ENCODE measurements at places on chromosomes 1 and 21.

GRCh38 chr21:28548291-28548690, 444.4 kb downstream of the LTN1 start:
- DNase-seq, result no peak

DNA sequence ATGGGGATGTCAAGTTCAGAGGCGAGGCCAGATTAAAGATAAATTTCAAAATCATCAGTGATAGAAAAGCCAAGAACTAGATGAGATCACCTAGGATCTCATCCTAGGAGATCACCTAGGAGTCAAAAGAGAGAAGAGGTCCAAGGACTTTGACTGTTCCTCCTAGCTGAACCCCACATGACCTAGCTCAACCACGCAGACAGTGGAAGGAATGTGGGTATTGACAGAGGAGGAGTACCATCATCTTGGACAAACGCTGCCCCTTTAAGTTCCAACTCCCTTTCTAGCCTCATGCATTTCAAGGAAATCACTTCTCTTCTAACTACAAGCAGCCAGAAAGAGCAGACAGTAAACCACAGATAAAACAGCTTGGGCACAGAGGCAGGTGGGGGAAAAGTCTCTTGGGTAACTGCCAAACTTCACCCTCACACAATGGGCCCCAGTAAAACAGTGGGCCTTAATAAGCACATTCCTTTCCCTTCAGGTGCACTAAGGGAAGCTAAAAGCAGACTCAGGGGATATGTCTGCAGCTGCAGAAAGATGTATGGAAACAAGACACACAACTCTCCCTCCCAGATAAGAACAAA, 12.5 kb upstream of the FAM76A start:
- no peak for DNase-seq

DNA sequence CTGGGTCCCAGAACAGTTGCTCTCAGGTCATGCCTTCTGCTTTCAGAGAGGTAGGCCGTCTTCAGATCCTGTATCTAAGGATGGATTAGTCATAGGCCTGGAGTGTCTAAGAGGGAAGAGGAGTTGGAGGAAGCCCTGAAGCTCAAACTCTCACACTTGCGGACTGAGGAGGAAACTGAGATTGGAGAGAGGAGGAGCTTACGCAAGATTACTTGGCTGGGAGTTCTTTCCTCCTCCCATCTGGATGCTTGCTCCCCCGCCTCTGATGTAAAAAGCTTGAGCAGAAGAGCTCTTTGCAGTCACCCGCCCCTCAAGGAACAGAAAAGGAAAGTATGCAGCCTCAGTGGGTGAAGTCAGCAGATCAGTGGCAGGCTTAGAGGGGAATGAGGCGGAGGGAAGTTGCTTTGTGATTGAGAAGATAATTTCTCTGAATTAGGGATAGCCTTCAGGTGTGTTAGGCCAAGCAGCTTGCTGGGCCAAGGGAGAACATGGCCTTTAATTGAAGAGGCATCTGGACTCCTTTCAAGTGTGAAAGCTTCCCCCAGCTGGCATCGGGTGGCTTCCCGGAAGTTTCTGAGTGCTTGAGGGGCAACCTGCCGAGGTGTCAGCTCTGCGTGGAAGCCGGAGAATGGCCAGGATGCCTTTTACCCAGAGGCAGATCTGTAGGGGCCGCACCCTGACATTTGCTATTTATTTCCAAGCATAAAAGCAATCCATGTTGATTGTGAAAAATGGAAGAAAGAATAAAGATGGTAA, 6.6 kb downstream of the ADORA1 start:
- no peak for DNase-seq

DNA sequence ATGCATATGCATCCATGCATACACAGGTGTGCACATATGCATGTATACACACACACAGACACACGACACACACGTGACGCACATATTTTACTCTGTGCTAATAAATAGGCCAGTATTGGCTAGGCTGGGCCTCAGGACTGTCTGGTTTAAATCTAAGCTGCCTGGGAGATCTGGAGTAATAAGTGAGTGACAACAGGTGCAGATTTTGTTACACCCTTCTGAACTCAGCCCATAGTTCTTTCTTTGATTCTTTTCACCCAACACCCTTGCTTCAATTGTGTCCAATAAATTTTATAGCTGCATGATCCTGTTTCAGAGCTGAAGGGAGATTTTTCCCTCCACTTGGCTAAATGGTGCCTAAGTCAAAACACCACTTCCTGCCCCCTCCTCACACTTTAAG, 132.8 kb downstream of the FGGY start:
- DNase-seq, result no peak

DNA sequence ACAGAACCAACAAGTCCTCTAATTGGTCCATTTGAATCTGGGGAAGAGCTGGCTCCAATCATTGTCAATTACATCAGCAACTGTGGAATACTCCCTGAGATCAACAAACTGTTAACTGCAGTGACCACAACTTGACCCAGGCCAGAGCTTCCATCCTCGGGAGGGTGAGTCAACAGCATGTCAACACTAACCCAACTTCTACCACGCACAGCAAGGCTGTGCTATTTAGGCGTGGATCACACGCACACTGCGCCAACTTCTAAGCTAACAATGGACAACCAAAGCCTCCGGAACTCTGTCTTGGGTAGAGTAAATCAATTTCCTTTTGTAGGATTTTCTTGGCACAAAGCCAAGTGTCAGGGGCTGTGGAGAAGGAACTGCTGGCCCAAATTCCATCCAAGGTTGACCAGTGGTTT, 30.4 kb downstream of the APP start:
- DNase-seq, result no peak

DNA sequence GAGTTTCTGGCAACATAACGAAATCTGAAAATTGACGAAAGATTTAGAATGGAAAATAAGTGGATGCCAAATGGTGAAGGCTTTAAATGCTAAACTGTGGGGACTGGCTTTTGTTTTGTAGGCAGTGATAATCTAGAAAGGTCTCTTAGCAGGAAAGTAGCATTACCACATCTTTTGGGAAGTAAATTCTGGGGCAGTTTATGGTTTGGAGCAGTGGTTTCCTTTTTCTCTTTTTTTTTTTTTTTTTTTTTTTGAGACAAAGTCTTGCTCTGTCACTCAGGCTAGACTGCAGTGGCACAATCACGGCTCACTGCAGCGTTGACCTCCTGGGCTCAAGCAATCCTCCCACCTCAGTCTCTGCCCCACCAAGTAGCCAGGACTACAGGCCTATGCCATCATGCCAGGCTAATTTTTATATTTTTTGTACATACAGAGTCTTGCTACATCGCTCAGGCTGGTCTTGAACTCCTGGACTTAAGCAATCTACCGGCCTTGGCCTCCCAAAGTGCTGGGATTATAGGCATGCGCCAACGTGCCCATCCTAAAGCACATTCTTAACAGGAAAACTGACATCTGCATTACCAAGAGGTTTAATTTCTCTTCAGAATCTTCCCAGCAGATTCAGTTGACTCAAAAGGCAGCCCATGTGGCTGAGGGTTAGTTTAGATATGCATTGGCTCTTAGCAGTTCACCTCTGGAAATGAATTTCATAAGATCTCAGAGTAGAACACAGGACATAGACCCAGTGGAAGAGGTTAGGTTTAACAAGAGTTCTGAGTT, 32.9 kb downstream of the C21orf91 start:
- no peak for DNase-seq

DNA sequence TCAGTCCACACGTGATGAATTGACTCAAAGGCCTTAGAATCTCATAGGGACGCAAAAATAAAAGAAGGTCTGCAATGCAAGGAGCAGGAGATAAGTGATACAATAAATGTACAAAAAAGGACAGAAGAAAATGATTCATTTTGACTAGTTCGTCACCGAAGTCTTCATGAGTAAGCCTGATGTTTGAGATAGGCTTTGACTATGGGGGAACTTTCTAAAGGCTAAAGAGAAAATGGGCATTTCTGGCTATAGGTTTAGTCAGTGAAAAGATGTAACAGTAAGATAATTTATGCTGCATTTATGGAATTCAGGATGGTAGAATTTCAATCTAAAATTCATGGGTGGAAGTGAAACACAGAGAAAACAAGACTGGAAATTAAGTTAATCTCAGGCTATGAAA, 163.0 kb downstream of the ADGRL4 start:
- DNase-seq, result no peak

DNA sequence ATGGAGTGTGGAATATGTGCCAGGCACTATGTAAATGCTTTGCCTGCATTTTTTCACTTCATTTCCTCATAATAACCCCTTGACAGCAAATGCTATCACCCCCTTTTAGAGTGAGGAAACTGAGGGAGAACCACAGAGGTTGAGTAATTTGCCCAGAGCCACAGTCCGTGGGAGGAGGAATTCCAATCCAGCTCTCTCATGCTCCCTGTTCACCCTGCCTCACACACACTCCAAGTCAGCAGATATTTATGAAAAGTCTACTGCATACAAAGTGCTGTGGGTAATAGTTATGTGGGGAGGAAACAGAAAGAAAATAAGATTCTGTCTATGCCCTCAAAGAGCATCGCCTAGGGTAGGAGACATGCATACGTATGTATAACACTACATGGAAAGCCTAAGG, 30.9 kb upstream of the RBM15 start:
- no peak for DNase-seq

- DNase-seq, result no peak
These were observed 108.0 kb upstream of the KIF26B start for GRCh38 chr1:245046769-245047168.

- peak; percentile 65 for DNase-seq
These were observed 12.9 kb downstream of the PLA2G2F start for GRCh38 chr1:20151906-20152598.

DNA sequence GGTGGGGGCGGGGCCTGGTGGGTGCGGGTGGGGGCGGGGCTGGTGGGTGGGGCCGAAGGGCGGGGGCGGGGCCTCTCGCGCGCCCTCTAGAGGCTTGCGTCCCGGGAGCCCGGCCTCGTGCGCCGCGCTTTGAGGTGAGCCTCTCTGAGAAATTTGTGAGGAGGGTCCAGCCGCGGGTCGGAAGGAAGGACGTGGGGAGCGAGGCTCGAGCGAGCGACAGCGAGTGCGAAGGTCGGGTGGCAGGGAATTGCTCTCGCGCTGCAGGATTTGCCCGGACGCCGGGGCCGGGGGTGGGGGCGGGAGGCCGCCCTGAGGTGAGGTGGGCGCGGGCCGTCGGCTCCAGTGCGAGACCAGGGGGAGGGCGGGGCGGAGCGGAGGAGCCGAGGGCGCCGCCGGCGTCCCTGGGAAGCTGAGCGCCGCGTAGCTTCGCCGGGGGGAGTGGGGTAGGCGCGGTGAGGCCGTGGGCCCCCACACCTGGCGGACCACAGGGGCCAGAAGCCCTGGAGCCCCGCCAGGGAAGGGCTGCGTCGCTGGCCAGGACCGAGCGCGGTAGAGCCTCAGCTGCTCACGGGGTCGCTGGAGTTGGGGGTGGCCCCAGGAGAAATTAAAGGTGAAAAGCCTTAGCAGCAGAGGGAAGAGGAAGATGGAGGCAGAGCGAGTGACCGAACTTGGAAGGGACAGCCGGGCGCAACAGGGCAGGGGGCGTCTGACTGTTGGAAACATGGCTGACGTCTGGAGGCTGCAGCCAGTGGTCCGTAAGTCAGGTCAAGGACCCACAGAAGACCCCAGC, 754 bp upstream of the LSS start:
- DNase-seq, result no peak

- no peak for DNase-seq
These were observed 103.2 kb upstream of the DYNLT5 start for GRCh38 chr1:66648901-66649595.

DNA sequence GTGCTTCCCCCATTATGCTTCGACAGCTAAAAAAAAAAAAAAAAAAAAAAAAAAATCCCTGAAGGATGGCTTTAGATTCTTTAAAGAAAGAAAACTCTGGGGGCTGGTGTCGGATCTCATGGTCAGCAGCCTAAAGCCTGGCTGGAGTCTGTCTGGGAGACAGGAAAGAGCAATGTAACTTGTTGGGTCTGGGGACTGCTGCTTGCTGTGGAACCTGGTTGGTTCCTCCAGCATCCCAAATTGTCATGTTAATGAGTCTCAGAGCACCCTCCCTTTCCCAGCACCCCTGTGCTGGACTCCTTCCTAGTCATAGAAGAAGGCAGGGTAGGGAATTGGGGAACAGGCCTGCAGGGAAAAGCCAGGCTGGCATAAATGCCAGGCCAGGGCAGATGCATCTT, 3.0 kb downstream of the KCNC4 start:
- DNase-seq, result no peak

DNA sequence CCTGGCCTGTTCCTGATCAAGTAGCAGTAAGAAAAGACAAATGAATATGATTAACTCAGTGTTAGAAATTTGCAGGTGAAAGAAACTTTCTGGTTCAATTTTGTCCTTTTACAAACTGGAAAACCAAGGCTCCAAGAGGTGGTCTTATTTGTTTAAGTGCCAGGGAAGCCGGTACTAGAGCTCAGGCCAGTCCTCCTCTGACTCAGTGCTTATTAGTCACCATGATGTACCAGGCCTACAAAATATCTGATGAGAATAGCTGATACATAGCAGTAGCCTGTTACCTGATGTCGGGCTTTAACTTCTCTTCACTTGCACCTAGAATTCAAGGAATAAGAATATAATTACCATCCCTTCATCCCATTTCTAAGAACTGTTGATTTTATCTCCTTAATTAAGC, 394.8 kb downstream of the LMX1A start:
- DNase-seq, result no peak

DNA sequence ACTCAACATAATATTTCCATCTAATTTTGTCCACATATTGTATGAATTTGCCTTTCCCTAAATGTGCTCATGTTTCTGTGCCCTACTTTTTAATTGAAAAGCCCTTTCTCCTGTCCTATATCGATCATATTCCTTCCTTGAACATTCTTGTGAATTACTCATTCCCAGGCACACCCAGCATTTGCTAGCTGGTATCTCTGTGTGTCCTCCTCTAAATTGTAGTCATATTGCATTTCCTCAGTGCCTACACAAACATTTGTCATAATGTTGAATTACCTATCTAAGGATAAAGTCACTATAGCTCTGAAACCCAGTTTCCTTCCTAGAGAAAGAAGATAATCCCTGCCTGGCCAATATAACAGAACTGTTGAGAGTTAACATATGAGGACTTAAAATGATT, 39.6 kb upstream of the TBX15 start:
- no peak for DNase-seq

DNA sequence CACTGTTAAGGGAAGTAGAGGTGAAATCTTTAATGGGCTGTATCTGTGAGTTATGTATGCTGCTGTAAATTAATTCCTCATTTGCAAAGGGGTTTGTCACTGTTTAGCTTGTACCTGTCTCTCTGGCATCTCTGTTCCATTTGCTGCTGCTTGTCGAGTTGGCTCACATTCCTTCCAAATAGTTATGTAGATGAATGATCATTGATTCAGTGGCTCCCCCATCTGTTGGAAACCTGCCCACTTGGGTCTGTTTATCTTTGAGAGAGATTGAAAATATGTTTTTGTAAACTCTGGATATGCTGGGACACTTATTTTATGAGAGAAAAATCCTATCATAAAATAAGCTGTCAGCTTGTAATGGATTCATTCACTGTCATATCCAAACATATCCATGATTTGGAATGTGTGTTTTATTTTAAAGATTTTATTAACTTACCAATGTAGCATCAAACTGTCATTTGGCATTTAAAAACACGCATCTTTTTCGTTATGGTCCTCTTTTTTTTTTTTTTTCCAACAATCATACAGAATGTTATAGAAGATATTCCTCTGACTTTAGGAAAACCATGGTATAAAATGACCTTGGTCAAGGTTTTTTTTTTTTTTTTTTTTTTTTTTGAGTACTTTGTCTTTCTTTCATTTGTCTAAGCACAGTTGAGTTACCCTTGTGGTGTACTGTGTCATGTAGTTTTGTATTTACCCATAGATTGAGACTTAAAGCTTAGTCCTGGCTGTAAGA, 3.5 kb downstream of the RYR2 start:
- DNase-seq, result no peak
